ENCODE measurements at places on chromosomes 5 and 9.

DNA sequence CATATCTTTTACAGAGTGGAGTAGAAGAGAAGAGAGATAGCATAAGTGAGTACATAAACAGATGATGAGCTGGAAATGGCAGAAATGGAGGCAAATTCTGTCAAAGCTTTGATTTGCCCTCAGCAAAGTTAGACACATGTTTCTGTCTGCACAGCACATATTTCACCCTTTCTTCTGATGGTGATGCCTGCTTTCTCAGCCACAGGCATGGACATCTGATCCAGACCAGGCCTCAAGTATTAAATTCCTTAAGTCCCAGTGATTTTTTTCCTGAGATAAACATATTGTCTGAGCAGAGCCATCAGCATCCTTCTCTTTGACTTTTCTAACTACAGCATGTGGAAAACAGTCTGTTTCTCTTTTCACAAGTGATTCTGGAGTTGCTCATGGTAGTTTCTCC lies 409.8 kb downstream of the MAN2A1 start:
- no peak for DNase-seq

DNA sequence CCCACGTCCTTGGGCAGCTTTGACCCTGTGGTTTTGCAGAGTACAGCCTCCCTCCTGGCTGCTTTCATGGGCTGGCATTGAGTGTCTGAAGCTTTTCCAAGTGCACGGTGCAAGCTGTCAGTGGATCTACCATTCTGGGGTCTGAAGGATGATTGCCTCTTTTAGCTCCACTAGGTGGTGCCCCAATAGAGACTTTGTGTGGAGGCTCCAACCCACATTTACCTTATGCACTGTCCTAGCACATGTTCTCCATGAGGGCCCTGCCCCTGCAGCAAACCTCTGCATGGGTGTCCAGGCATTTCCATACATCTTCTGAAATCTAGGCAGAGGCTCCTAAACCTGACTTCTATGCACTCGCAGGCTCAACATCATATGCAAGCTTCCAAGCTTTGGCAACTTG lies 644.2 kb upstream of the CDH9 start:
- DNase-seq: no peak

DNA sequence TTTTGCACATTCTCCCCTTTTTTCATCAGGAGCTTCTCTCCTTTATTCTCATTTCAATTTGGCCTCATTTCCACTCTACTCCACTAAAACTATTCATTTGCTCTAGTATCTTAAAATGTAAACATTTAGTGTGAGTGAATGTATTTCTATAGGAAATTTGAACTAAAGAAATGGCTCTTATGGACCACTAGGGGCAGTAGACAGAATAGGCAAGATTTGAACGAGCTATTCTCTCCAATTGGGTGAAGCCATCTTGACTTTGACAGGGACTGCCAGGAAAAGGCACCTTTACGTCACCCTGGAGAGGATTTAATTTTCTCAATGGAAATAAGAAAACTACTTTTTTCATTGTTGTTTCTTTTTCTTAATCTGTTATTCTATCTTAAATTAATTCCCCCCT lies 666.3 kb downstream of the DNAH5 start:
- DNase-seq: no peak

GRCh38 chr9:18890372-18890771 lies 142.6 kb downstream of the SAXO1 start:
- no peak for DNase-seq

- no peak for DNase-seq
Measured at GRCh38 chr9:131174681-131175239, 49.4 kb downstream of the NUP214 start.

Measured in Right ventricle myocardium inferior (tissue), 1 donor.